Activated CD8-positive, alpha-beta T cell treated with anti-CD3 and anti-CD28 coated beads for 36 hours (primary cell): ENCODE measurements at places on chromosomes 4 and X.

- DNase-seq: no peak
These were observed 291.7 kb downstream of the KCNIP4 start for GRCh38 chr4:21656832-21657231.

DNA sequence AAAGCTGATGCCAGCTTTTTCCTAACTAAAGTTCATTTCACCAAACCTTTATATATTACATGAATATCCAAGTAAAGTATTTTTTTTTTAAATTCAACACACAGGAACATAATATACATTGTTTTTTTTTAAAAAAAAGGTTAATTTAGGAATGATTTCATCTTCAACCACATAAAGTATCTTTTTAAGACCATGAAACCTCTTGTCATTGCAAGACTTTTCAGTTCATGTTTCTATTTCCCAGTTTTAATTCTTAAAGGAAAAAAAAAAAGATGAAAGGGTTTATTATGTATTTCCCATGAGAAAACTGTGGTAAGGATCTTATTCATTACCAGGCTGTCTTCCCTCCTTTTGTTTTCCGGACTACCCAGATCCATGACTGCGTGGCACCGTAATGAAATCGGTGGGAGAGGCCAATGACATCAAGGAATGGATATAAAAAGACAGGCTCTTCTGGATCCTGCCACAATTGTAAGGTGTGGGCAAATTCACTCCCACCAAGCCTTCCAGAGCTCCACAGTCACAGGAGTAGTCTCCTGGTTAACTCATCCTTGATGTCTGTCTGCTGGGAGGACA is 84.7 kb upstream of the CBR4 start:
- DNase-seq: no peak

DNA sequence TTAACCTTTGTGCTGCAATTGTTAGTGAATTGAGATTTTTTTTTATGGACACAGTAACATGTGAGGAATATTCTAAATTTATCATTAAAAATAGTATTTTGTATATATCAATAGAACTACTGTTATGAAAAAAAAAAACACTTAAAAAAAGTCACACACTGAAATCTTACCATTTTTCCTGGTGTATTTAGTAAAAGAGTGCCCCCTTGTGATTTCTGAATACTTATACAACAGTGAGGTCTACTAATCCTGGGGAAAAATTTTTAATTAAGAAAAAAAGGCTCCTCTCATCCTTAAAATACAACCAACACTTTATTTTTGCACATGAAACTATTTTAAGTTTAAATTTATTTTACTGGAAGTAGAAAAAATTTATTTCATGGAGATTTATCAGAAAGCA is 56.4 kb upstream of the SPOCK3 start:
- no peak for DNase-seq

DNA sequence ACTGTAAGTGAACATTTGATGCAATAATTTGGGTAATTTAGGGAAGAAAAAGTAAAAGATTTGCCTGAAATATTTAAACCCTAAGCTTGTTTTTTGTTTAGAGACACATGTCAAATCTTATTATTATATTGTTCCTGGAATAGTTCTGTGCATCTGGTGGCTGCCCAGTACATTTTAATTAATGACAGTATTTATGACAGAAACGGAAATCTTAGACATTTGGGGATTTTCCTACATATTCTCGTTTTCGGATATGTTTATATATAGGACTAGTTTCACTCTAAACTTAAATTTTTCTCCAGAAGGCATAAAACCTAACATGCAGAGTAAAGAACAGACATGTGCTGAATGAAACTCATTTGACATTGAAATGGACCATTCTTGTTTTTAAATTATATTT is 125.6 kb upstream of the PAQR3 start:
- no peak for DNase-seq

DNA sequence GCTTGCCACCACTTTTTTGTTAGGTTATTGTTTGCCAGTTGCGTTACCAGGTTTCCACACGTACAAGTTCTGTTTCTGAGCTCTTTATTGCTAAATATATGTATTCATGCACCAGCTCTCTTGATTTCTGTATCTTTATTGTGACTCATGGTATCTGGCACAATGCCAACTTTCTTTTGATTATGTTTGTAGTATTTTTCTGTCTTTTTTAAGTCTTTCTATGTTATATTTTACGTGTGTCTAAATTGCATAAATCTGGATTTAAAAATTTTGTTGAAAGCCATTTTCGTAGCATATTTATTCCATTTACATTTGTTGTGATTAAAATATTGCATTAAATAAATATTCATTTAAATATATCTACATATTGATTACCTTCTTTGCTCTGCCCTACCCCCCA is 73.8 kb downstream of the KDM6A start:
- DNase-seq: no peak

DNA sequence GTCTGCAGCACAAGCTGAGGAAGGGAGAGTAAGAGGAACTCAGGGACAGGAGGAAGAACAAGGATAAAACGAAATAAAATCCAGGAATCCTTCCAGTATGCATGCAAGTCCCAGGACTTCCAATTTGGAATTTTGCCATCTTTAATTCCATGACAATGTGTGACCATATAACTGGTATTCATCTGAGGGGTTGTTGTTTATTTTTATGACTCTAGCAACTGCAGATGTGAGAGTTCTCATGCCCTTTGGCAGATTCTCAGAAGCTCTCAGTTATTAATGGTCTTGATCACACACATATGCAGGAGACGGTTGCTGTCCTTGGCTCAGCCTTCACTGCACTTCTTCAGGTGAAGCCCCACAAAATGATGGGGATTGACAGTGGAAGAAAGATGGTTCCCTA is 148.2 kb downstream of the SMIM20 start:
- no peak for DNase-seq

DNA sequence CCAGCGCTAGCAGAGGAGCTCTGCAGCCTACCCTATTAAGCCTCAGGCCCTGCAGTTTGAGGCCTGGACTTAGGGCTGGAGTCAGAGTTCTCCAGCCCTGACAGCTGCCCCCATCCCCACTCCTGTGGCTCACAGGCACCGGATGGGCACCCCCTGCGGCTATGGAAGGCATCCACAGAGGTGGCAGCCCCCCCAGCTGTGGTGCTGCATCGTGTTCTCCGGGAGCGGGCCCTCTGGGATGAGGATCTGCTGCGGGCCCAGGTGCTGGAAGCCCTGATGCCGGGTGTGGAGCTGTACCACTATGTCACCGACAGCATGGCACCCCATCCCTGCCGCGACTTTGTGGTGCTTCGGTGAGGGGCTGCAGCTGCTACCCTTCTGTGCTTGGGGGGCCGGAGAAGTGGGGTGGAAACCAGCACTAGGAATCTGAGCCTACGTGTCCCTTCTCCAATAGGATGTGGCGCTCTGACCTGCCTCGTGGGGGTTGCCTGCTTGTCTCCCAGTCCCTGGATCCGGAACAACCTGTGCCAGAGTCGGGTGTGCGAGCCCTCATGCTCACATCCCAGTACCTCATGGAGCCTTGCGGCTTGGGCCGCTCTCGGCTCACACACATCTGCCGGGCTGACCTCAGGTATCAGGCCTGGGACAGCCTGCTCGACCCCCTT is 76.2 kb downstream of the STARD8 start:
- no peak for DNase-seq

DNA sequence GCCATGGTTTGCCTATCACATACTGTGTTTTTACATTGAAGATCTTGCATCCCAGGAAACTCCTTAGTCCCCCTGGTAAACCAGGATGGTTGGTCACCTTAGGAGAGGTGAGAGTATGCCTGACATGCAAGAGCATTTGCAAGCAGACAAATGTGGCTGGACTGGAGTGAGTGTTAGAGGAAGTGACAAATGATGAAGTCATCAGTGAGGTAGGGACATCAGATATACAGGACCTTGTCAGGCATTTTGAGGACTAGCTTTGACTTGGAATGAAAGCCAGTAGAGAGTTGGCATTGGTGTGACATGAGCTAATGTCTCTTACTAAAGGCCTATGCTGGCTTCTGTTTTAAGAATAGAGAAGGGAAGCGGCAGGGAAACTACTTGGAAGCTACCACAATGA is 124.9 kb downstream of the FRMPD4 start:
- no peak for DNase-seq

GRCh38 chr4:127782025-127782274 is 172 bp upstream of the HSPA4L start:
- peak; percentile 67 for DNase-seq

- DNase-seq: no peak
These were observed 383.9 kb downstream of the DCAF12L2 start for GRCh38 chrX:125782184-125782583.

- no peak for DNase-seq
These were observed 9.3 kb downstream of the VGLL1 start for GRCh38 chrX:136541294-136541693.

GRCh38 chr4:155245105-155245504 is 36.7 kb downstream of the NPY2R start:
- DNase-seq: no peak

GRCh38 chrX:23311731-23312130 is 22.9 kb upstream of the PTCHD1 start:
- no peak for DNase-seq

- DNase-seq: peak; percentile 87
These were observed 9.4 kb upstream of the MMAA start for GRCh38 chr4:145609481-145610427.

DNA sequence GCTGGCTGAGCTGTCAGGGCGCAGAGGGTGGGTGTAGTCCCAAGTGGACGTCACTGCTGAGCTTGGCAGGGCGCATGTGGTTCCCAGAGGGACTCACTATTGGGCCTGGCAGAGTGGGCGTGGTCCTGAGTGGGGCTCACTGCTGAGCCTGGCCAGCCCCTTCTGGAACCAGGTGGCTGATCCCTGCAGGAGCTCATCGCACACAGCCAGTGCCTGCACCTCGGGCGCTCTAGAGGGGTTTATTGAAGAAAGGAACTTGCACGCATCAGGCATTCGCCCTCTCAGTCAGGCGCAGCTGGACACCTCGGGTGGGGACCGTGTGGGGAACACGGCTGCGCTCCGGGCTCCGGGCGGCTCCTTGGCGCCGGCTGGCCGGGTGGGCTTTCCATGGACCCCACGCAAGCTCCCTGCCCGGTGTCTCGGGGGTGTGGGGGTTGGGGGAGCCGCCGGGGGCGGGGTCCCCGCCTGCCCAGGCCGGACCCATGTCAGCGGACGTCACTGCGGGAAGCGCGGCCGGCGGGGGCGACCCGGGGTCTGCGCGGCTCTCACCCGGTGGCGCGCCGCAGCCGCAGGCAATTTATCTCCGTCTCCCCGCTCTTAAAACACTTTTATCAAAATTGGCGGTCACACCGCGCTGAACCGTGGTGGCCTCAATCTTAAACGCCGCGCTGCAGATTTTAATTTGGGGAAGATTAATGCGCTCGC is 65.4 kb upstream of the NKX1-1 start:
- no peak for DNase-seq

DNA sequence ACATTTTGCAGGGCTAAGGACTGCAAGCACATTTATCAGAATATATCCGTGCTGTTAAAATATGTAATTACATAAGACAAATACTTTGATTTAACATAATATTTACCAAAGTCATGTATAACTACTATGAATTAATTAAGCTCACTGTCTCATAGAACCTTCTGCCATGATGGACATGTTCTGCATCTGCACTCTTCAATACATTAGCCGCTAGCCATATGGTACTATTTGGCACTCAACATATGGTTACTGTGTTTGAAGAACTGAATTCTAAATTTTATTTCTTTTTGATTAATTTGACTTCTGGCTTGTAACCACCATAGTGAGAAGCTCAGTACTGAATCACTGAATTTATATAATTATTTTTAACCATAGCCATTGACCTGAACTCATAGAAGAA is 427.0 kb upstream of the TRAM1L1 start:
- DNase-seq: no peak

- DNase-seq: no peak
These were observed 232.6 kb downstream of the CBR4 start for GRCh38 chr4:168777277-168777965.

DNA sequence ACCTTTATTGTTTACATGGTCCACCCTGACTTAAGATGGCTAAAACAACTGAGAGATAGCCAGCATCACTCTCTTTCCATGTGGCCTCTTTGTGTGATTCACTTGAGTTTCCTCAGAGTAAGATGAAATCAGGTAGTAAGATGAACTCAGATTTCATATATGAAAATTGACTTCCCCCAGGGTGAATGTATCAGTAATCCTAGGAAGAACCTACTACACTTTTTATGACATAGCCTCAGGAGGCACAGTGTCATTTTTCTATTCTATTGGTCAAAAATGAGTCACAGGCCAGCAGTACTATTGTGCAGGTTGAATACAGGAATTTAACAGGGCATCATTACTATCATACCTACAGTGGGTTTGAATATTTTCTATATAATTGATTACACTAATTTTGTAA is 14.6 kb upstream of the SULT1E1 start:
- no peak for DNase-seq

DNA sequence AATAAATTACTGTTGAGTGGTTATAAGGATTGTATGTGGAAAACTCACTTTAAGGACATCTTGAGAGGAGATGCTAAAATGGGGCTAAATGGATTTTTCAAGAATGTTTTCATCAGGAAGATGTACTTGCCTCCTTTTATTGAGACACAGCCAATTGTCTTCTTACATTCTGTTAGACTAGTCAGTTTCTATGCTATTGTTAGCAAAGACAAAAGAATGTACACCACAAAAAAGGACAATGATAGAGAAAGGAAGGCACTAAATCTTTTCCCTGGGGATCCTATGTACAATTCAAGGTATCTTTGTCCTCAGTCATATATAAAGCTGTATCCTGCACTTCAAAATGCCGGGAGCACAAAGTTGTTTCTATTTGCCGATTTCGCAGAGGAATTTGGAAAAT is 42.6 kb downstream of the TMA16 start:
- DNase-seq: no peak

GRCh38 chr4:146214238-146214637 is at the start of gene REELD1:
Gene REELD1 (plus strand): TSS chr4:146214538. CDS start chr4:146216953, 2,415 bp downstream.
- no peak for DNase-seq

GRCh38 chr4:184860018-184860779 is 34.4 kb upstream of the ACSL1 start:
- DNase-seq: no peak

DNA sequence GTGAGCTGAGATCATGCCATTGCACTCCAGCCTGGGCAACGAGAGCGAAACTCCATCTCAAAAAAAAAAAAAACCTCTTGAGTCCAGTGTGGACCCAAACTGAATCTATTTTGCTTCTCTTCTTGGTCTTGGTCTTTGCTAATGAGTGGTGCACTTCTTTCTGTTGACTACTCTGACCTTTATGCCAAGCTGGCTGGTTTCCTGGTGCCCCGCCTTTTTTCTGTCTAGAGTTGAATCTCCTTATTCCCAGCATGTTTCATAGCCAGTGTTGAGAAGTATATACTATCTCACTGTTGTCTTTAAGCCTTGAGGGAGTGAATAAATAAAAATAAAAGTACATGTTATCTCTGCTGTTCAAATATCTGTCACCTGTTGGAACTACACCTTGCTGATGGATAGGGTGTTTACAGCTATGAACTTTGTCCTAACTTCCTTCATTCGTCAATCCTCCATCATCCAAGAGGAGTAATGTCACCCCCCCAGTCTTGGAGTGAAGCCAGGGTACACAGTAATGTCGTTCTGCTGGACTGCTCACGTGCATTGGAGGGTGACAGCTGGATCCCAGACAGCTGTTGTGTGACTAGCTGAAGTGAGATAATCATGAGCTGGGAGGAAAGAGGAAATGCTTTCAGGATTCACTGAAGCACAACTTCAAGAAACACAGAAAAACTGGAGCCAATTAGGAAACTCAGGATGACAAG is 99.3 kb upstream of the PRKG2 start:
- DNase-seq: no peak

GRCh38 chr4:110108422-110108821 is 90.0 kb downstream of the ELOVL6 start:
- no peak for DNase-seq

- peak; percentile 37 for DNase-seq
These were observed 20.5 kb upstream of the OPN1LW start for GRCh38 chrX:154123241-154124219.

- DNase-seq: peak; percentile 79
These were observed 441.9 kb downstream of the INPP4B start for GRCh38 chr4:142404191-142404611.
